Activated T-helper 1 cell treated with anti-CD3 and anti-CD28 coated beads, Interleukin-12 subunit alpha, Interleukin-12 subunit beta, Interleukin-2, Interleukin-4 antibody, amounts not matched to agents 30 ng/mL and 10 ng/mL and 1 ng/mL, durations not matched to agents 14 hours and 24 hours and 36 hours (primary cell): ENCODE measurements at places on chromosomes 5 and 9. TPM values are rescaled to one million over a fixed set of nuclear protein-coding genes. Genes with fewer than 3 reads are reported as not detected.

GRCh38 chr5:38994324-38994927, 79.8 kb downstream of the RICTOR start:
- peaks cover 40% of the 10 kb centered on the region for H3K36me3 ChIP-seq
- no peaks in the 10 kb centered on the region for H3K27me3 ChIP-seq
- no peak overlapping the region for H3K4me3 ChIP-seq
- H3K4me1 ChIP-seq = peaks cover 6% of the 10 kb centered on the region
- DNase-seq = no peak
- no peak overlapping the region for H3K27ac ChIP-seq

GRCh38 chr5:156475182-156476157, 148.5 kb downstream of the SGCD start:
- peaks cover 14% of the 10 kb centered on the region for H3K27me3 ChIP-seq
- no peak overlapping the region for H3K4me3 ChIP-seq
- no peaks in the 10 kb centered on the region for H3K4me1 ChIP-seq
- no peak overlapping the region for H3K27ac ChIP-seq
- no peak for DNase-seq

GRCh38 chr9:92615790-92616189, 54.1 kb downstream of the IPPK start:
- no peaks in the 10 kb centered on the region for H3K4me1 ChIP-seq
- no peak overlapping the region for H3K27ac ChIP-seq
- no peak overlapping the region for H3K4me3 ChIP-seq
- peaks cover 29% of the 10 kb centered on the region for H3K36me3 ChIP-seq
- DNase-seq = no peak

- H3K36me3 ChIP-seq = no peaks in the 10 kb centered on the region
Measured at GRCh38 chr5:73263001-73263710, 90.2 kb downstream of the TMEM174 start.

The C9orf153 gene
- 0.34 TPM in 1 of 2 replicates, not detected in the other for total RNA-seq

GRCh38 chr5:172624083-172624995, 16.7 kb upstream of the NEURL1B start:
- DNase-seq = no peak
- H3K27me3 ChIP-seq = peaks cover 4% of the 10 kb centered on the region
- H3K36me3 ChIP-seq = no peaks in the 10 kb centered on the region
- no peak overlapping the region for H3K27ac ChIP-seq
- no peak overlapping the region for H3K4me3 ChIP-seq

DNA sequence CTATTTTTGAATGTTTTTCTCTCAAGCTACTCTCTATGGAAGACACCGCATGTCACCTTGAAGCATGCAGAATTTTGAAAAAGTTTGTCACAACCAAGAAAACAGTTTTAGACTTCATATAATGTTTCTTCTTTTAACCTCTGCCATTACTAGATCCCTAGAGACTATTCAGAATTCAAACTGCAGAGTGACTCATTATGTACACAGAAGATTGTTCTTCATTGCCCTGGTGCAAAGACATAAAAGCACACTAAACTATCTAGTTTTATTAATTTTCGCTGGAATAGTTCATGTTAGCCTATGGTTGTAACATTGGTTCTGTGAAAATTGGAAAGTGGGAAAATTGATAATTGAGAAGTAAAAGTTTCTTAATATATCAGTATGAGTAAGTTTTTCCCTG, 18.4 kb downstream of the F2RL2 start:
- H3K36me3 ChIP-seq = peaks cover 53% of the 10 kb centered on the region
- no peak overlapping the region for H3K4me3 ChIP-seq
- H3K4me1 ChIP-seq = peaks cover 48% of the 10 kb centered on the region
- no peaks in the 10 kb centered on the region for H3K27me3 ChIP-seq
- no peak overlapping the region for H3K27ac ChIP-seq
